ENCODE measurements at places on chromosomes 2 and 18.

DNA sequence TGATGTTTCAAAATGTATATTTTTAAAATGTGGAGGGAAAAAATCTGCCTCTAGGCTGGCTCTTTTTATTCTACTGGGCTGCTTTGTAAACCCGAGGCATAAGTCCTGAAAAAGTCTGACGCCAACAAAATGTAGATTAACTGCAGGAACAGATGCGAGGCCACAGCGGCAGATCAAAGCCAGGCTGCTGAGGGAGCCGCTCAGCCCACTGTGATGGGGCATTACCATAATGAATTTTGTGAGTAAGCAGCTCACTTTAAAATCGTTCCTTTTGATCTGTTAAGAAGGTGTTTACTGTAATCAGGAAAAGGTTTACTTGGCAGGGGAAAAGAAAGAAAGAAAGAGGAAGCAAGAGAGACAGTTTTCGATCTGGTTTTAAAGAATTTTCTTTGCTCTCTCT lies 269.0 kb downstream of the ICOS start:
- DNase-seq: no peak

DNA sequence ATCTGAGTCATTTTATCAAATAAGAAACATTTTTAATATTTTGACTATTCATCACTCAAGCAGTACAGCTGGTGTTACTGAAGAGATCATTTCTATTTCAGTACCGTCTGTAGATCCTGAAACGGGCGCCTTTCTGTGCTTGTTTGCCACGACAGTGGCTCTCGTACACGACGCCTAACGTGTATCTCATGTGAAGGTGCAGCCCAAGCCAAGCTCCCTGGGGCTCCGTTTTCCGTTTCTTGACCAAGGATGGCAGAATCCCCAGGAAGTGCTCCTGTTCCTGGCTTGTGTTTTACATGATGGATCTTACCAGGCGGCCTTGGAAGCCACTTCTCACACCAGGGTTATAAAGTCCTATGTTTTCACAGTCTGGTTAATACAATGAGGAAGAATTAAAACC lies 320.6 kb downstream of the GBX2 start:
- DNase-seq: no peak

DNA sequence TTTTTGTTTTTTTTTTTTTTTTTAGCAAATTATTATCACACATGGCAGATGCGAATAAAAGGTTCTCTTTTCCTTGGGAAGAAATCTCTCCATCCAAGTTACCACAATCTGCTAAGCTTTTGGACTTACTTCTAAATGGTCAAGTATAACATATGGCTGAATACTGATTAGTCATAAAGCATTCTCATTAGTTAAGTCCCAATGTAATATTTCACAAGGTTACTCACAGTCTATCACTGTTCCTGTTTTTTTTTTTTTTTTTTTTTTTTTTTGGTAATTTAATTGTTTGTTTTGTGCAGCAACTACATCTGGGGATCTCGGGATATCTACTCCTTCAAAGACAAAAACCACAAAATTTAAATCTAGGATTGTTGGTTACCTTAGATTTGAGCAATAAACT lies 771.7 kb downstream of the CPS1 start:
- no peak for DNase-seq

DNA sequence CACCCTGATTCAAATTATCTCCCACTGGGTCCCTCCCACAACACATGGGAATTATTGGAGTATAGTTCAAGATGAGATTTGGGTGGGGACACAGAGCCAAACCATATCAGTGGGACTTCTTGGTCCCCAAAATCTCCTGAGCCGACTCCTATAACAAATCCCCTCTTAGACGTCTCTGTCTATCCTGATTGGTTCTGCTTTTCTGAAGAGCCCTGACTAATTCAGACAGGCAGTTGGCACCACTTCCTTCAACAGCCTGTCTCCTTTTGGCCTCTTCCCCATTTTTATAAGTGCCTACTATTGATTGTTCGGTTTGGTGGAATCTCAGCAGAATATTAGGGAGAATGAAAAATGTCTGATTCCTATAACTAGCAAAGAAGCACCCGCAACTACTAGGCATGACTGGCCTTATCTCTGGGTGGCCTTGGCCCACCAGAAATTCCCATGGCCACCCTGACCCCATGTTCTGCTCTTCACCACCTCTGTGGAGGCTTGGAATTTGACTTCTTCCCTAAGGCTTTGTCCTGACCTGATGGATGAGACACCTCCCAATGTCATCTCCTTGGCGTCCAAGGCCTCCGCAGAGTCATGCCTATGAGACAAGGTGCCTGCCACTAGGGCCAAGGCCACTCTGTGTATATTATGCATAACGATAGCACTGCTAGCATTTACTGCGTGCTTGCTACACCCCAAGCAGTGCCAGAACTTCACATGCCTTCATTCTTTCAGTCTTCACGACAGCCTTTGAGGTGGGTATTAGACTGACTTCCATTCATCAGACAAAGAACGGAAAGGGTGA lies 218.9 kb upstream of the COPS8 start:
- no peak for DNase-seq

DNA sequence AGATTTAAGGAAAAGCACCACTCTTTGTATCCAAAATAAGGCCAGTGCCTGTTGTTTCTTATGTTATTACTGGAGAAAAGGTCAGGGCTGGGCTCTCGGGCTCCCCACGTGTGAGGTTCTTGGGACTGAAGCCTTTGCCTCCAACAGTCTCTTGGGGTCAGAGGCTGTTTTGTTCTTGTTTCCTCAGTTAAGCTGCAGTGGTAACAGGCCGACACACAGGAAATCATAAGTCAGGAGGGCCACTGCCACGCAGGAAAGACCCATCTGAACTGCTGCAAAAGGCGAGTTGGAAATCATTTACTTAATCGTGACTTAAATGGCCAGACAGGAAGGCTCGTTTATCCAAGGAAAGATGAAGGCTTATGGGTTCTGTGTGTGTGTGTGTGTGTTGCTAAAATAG lies 30.3 kb upstream of the IL37 start:
- no peak for DNase-seq

GRCh38 chr18:811182-811891 lies 705 bp downstream of the YES1 start:
- DNase-seq: no peak
